GM03348 (cell line): ENCODE measurements at places on chromosomes 13 and 19.

GRCh38 chr13:99636306-99636705 is 135.0 kb downstream of the TM9SF2 start:
- DNase-seq = no peak

DNA sequence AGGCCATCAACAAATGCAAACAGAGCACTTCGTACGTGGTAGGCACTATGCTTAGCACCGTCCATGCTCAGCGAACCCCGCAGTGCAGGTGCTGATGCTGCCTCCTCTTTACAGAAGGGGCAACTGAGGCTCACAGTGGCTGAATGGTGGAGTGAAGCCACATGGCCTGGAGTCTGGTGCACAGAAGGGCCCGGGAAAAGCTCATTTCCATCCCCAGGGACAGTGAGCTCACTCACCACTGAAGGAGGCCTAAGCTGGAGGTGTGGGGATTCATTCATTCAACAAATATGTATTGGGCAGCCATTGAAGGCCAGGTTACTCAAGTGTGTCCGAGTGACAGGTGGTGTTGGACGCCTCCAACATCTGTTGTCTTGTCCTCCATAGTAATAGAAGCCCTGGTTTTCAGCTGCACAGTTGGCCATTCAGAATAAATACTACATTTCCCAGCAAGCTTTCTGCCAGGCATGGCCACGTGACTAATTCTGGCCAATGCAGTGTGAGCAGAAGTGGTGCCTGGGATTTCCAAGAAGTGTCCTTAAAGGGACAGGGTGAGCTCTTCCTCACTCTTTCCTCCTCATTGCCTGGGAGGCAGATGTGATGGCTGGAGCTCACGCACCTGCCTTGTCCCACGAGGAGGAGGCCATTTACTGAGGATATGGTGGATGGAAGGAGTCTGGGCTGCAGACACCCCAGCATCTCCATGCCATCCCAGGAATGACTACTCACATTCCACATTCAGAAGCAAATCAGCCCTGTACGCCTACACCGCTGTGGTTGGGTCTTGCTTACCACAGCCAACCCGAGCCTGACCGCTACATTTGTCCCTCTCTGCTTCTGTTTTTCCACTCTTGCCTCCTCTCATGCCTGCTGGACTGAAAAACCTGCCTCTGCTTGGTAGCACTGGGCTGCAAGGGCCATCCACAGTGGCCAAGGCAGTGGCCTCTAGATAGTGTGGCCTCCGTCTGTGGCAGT is 2.3 kb upstream of the ZNRF4 start:
- DNase-seq = no peak

GRCh38 chr13:112619730-112620631 is 32.0 kb upstream of the TUBGCP3 start:
- no peak for DNase-seq

- no peak for DNase-seq
These were observed 244.8 kb upstream of the KLHL1 start for GRCh38 chr13:70353096-70353495.

DNA sequence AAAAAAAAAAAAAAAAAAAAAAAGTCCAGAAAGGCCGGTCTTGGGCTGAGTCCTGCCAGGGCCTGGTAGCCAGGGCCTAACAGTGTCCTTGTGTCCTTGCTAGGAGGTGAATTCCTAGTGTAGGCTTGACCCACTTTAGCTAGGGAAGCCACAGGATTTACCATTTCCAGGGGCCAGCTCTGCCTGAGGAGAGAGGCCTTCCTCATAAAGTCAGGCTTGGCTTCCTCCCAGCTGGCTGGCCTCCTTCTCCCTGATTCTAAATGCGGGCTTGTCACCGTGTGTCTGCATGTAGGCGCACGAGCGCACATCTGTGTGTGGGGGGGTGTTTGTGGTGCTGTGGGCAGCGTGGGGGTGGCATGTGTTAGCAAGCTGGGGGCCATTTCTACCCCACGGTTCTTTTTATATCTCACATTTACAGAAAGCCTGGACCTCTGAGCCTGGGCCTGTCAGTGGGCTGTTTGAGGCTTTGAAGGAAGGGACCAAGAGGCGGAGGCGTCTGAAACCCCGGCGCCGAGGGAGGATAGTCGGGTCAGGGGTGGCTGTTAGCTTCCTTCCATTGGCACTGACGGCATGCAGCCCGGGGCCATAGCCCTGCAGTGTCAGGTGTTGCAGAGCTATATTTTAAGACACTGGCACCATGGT is 31.7 kb downstream of the IER2 start:
- DNase-seq = peak; percentile 71

GRCh38 chr13:48009284-48009683 is 8.2 kb upstream of the SUCLA2 start:
- DNase-seq = peak; percentile 85

DNA sequence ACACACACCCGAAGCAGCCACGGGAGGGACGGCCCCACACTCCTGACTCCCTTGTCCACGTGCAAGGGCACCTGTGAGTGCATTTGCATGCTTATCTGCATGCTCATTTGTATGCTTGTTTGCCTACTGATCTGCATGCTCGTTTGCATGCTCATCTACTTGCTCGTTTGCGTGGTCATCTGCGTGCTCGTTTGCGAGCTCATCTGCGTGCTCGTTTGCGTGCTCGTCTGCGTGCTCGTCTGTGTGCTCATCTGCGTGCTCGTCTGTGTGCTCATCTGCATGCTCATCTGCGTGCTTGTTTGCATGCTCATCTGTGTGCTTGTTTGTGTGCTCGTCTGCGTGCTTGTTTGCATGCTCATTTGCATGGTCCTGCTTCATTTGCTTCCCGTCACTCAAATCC is 23.8 kb downstream of the SHC2 start:
- no peak for DNase-seq

DNA sequence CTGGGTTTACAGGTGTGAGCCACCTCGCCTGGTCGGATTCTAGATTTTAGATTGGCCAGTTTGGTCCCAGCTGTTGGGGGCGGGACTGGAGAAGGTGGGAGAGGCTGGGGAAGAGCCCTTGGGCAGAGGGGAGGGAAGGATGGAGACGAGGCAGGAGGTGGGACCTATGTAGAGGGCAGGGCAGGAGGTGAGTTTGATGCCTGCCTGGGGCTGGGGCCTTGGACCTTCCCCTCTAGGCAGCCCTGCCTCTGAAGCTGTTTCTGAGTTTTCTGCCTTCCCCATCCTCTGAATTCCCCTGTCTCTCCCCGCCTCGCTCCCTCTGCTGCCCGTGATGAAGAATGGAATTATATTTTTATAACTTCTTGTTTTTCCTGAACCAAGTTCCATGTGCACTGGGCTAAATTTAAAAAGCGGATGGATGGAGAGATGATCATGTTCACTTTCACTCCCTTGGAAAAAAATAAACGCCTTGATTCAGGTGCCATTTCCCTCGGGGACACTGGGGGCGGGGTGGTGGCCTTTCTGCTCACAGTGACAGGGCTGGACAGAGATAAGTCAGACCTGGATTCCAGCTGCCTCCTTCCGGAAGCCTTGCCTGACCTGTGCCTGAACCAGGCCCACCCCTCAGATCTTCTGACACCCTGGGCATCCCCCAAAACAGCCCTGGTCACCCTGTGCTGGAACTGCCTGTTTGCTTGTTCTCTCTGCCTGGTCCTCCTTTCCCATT is 16.5 kb upstream of the TNFAIP8L1 start:
- DNase-seq = no peak

DNA sequence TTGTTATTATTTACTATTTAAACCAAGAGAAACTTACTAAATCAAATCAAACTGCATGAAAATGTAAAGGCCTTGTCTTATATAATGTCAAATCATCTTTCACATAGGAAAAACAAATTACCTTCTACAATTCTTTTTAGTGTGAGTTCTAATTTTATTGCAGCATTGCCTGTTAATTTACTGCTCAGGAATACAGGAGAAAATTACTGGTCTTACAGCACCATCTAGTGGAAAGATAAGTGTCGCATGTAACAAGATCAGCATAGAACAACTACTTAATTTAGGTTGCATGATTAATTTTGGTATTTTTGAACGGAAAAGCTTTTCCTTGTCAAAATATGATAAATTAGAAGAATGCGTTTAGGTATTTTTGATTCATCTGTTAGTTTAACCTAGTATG is 502.7 kb downstream of the UQCRFS1 start:
- DNase-seq = peak; percentile 53

DNA sequence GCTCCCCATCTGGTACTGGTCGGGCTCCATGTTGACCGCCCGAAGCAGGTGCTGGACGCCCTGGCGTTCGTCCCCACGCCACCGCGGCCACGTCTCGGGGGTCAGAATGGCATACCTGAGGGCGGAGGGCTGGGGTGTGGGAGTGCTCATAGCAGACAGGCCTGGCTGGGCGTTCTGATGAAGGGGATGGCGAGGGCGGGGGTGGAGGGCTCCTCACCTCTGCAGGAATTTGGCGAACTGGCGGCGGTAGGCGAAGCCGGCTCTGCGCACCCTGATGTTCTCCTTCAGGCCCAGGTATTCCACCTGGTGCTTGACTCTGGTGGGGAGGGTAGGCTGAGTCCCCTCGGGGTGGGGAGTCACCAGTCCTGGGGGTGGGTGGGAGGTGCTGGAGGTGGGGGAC is 22.3 kb upstream of the ZNF414 start:
- DNase-seq = no peak

- DNase-seq = no peak
These were observed 6.3 kb downstream of the GRAMD1A start for GRCh38 chr19:35006342-35006998.

- DNase-seq = peak; percentile 84
These were observed 518 bp downstream of the NUDT19 start for GRCh38 chr19:32691952-32692726.

DNA sequence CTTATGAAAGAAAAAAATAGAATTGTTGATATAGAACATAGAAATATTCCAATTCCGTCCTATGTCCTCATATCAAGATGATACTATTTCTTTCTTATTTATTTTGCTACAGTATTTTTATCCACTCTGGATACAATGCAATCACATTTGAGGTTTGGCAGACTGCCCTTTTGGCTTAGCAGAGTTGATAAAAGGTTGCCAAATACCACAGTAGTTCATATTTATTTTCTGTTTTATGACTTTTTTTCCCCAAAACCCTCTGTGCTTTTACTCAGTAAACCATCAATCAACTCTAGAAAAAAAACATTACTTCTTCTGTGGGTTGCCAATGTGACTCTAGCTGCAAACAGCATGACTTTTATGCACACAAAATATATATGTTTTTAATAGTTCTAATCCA is 424.5 kb downstream of the PCDH9 start:
- DNase-seq = no peak

DNA sequence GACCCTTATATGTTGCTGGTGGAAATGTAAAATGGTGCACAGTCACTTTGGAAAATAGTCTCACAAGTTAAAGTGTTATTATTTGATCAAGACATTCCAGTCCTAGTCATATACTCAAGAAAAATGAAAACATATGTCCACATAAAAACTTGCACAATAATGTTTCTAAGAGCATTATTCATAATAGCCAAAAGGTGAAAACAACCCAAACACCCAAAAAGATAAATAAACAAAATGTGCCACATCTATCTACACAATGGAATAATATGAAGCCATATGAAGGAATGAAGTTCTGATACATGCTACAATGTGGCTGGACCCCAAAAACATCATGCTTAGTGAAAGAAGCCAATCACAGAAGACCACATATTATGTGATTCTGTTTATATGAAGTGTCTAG is 14.4 kb upstream of the AKAP8 start:
- DNase-seq = no peak

DNA sequence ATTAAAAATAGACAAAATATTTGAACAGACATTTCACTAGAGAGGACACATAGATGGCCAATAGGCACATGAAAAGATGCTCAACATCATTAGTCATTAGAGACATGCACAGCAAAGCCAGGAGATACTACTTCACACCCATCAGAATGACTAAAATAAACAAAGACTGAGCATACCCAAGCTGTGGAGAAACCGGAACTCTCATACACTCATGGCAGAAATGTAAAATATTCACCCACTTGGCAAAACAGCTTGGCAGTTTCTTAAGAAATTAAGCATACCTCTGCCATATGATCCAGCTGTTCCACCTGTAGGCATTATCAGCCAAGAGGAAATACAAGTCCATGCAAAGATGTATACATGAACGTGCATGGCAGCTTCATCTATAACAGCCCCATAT is 213.4 kb downstream of the TSHZ3 start:
- DNase-seq = no peak

- no peak for DNase-seq
These were observed 288.1 kb upstream of the GPC6 start for GRCh38 chr13:92938486-92939020.
